ENCODE measurements at places on chromosomes 7 and 10.

GRCh38 chr7:94656925-94657731, 1.2 kb upstream of the SGCE start:
- DNase-seq, result peak; percentile 21
- peak overlapping the region; percentile 89 for H3K4me3 ChIP-seq
- peaks cover 5% of the 10 kb centered on the region for H3K27me3 ChIP-seq
- H3K36me3 ChIP-seq, result no peaks in the 10 kb centered on the region

GRCh38 chr7:157785486-157786186, 448.8 kb downstream of the DNAJB6 start:
- no peaks in the 10 kb centered on the region for H3K36me3 ChIP-seq
- no peak overlapping the region for H3K4me3 ChIP-seq
- no peak for DNase-seq
- no peak overlapping the region for H3K27ac ChIP-seq
- H3K4me1 ChIP-seq, result no peaks in the 10 kb centered on the region

- no peaks in the 10 kb centered on the region for H3K36me3 ChIP-seq
- H3K27ac ChIP-seq, result no peak overlapping the region
- H3K27me3 ChIP-seq, result peaks cover 14% of the 10 kb centered on the region
- H3K4me1 ChIP-seq, result no peaks in the 10 kb centered on the region
- DNase-seq, result no peak
Observed at GRCh38 chr10:109838592-109839244, 84.6 kb downstream of the XPNPEP1 start.

GRCh38 chr7:120944826-120945562, 5.6 kb upstream of the ING3 start:
- H3K27ac ChIP-seq, result no peak overlapping the region
- H3K4me3 ChIP-seq, result no peak overlapping the region
- H3K4me1 ChIP-seq, result peaks cover 9% of the 10 kb centered on the region
- DNase-seq, result no peak
- H3K36me3 ChIP-seq, result no peaks in the 10 kb centered on the region

GRCh38 chr7:8217200-8218068, 44.5 kb downstream of the ICA1 start:
- no peaks in the 10 kb centered on the region for H3K36me3 ChIP-seq
- no peak for DNase-seq
- no peaks in the 10 kb centered on the region for H3K4me1 ChIP-seq
- no peak overlapping the region for H3K4me3 ChIP-seq

DNA sequence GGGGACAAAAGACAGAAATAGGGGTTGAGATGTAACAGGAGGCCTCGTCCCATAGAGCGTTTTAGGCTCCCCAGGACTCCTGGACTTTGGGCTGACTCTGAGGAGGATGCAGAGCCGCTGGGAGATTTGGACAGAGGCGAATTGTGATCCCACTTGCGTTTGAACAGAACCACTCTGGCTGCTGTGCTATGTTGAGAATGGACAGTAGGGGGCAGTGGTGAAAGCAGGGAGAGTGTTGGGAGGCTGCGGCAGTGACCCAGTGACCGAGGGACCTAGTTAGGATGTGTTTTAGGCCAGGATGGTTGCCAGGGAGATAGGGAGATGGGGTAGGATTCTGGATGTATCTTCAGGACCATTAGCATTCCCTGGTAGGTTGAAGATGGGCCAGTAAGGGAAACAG, 271.6 kb downstream of the CCDC3 start:
- no peak overlapping the region for H3K4me3 ChIP-seq
- peaks cover 34% of the 10 kb centered on the region for H3K36me3 ChIP-seq
- no peak overlapping the region for H3K27ac ChIP-seq
- H3K4me1 ChIP-seq, result no peaks in the 10 kb centered on the region
- H3K27me3 ChIP-seq, result no peaks in the 10 kb centered on the region

DNA sequence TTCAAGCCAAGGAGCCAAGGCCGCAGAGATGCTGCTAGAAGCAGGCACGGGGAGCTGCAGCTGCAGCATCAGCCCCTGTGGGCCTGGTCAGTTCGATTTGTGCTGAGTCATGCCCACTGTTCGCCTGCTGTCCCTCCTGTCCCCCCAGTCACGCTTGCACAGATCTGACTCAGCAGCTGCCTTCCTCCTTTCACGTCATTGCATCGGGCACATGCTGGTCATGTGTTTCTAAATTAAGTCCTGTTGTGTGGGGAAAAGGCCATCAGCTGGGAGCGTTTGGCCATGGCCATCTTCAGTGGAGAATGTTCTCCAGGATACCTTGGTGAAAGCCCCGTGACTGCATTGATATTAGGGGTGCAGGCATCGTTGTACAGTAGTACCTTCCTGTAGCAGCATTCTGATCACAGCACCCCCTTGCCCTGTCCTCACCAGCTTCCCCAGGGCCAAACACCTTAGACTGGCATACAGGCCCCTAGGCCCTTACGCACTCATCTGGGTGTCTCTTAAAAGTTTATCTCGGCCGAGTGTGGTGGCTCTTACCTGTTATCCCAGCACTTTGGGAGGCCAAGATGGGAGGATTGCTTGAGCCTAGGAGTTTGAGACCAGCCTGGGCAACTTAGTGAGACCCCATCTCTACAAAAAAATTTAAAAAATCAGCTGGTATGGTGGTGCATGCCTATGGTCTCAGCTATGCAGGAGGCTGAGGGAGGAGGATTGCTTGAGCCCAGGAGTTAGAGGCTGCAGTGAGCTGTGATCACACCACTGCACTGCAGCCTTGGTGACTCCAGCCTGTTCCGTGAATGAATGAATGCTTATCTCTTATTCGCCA, 23.2 kb downstream of the POR start:
- peaks cover 25% of the 10 kb centered on the region for H3K36me3 ChIP-seq
- no peak overlapping the region for H3K27ac ChIP-seq
- peaks cover 2% of the 10 kb centered on the region for H3K4me1 ChIP-seq
- no peak for DNase-seq

- no peak for DNase-seq
- H3K4me1 ChIP-seq, result peaks cover 13% of the 10 kb centered on the region
- peaks cover 9% of the 10 kb centered on the region for H3K27me3 ChIP-seq
- H3K27ac ChIP-seq, result no peak overlapping the region
- no peak overlapping the region for H3K4me3 ChIP-seq
Observed at GRCh38 chr7:151432658-151433521, 7.1 kb downstream of the CRYGN start.

Data from activated B cell treated with CpG ODN at 0.5 μM for 24 hours (primary cell).